ENCODE measurements at places on chromosomes 3 and 15.

- peak; percentile 9 for DNase-seq
These were observed 13.4 kb downstream of the DHX36 start for GRCh38 chr3:154310840-154311239.

DNA sequence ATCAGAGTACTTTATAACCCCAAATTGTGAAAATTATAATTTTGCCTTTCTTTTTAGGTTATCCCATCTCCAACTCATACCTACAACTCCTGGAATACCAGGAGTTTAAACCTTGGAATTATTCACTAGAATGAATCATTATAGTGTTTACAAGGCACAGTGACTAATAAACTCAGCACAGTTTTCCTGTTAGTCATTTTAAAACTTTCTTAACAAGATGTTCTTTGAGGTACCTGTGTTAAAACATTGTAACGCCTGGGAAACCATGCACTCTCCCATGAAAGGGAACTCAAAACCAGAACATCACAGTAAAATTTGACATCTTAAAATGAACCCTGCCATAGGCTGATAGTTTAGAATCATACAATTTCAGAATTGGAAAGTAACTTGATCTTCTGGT is 132.4 kb upstream of the OSTN start:
- no peak for DNase-seq

DNA sequence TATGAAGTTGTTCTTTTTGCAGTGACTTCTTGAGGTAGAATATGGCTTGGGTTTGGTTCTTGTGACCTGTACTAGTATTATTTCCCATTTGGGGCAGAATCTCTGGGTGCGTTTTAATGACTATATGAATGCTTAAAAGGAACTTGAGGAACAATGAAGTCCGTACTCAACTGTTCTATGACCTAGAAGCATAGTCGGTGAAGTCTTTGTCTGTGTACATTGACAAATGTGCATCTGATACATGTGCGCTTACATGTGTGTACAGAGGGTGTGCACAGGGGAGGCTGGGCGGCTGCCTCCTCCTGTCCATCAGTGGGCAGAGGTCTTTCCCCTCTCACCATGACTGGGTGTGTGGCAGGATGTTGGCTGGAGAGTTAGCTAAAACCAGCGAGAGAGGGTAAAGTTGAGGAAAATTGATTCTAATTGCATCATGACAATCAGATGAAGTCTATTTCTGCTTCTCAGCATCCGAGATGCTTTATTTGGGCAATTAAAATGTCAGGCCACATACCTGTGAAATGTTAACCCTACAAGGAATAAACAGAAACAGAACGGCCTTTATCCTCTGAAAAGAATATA is 1.0 kb upstream of the NR2F2 start:
- peak; percentile 34 for DNase-seq

- no peak for DNase-seq
These were observed 329.5 kb downstream of the MFSD1 start for GRCh38 chr3:159131376-159131775.

- DNase-seq, result no peak
These were observed 17.9 kb upstream of the CSTA start for GRCh38 chr3:122307094-122307687.

DNA sequence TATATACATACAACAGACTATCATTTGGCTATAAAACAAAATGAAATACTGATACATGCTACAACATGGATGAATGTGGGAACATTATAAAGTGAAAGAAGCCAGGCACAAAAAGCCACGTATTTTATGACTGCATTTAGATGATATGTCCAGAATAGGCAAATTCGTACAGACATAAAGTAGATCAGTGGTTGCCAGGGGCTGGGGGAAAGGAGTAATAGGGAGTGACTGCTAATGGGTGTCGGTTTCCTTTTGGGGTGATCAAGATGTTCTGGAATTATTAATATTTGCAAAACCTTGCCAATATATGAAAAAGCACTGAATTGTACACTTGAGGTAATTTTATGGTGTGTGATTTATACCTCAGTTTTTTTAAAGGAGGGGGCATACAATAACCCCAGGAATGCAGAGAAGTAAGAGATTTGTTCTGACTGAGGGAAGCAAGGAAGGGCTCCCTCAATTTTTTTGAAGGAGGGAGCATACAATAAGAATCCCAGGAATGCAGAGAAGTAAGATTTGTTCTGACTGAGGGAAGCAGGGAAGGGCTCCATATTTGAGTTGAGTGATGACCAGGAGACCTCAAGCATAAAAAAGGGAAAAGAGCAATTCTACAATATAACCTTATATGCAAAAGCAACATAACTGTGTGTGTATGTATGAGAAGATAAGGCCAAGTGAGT is 6.2 kb downstream of the PSMD6 start:
- DNase-seq, result no peak

- DNase-seq, result no peak
These were observed 318.6 kb upstream of the ICE2 start for GRCh38 chr15:60797444-60798040.

- peak; percentile 66 for DNase-seq
These were observed 92.7 kb upstream of the OCA2 start for GRCh38 chr15:28191832-28192231.

DNA sequence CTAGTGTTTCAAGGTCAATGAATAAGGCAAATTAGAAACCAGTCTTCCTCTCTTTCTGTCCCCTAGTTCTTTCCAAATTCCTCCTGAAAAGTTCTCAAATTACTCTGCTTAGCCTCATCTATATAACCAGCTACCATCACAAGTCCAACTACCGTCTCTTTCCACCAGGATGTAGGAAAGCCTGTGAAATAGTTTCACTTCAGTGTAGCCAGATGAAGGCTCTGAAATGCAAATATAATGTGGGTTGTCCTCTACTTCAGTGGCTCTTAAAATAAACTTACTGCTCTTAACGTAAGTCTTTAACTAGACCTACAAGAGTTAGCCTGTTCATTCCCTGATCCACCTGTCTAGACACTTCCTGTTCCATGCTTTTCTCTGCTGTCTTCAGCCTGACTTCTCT is 827.7 kb downstream of the ROBO1 start:
- DNase-seq, result no peak

GRCh38 chr15:87368511-87368910 is 888.0 kb downstream of the NTRK3 start:
- DNase-seq, result no peak

DNA sequence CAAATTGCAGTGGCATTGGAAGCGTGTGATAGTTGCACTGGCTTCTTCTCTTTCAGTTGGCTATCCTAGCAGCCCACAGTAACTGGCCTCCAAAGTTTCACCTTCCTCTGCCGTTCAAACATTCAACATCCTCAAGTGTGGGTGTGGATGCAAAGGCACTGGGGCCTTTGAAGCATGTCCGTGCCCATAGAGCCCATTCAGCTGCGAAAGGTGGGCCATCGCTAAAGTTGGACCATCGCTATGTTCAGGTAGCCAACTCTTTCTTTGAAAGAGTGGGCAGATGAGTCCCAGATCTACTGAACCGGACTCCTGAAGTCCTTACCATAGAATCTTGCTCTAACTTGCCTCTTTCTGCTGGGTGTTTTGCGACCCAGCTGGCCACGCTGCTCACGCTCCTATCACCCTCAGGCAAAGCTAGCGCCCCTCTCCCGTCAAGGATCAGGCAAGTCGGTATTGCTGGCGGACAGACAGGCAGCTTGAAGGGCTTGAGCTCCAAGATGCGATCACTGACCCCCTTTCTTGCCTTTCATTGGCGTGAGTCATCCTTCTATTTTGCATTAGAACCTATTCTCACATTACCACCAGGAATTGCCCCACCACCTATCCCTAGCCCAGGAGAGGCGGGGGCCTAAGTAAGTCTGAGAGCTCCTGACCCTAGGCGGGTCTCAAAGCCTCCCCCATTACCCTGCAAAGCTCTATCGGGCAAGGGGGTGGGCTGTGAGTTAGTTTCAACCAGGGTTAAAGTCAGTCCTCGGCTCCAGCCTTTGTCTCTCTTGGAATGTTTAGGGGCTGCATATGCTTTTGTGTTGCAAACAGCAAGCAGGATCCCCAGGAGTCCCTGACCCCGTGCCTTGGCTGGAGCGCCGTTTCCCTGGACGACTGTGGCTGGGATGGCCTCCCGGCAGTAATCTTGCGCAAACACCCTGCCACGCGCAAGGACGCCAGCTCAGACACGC is 28.7 kb downstream of the ZIC4 start:
- DNase-seq, result no peak

- no peak for DNase-seq
These were observed 448.2 kb upstream of the CCDC54 start for GRCh38 chr3:106929081-106929480.

GRCh38 chr15:96524676-96525417 is 194.3 kb downstream of the NR2F2 start:
- no peak for DNase-seq

- no peak for DNase-seq
These were observed 10.3 kb downstream of the TIMP4 start for GRCh38 chr3:12148183-12148940.

GRCh38 chr15:72825829-72826228 is 42.3 kb upstream of the ADPGK start:
- no peak for DNase-seq

- DNase-seq, result no peak
These were observed 31.4 kb upstream of the POU1F1 start for GRCh38 chr3:87307805-87308204.

- peak; percentile 60 for DNase-seq
These were observed at the start of gene STT3B for GRCh38 chr3:31532587-31533168. Gene STT3B (plus strand): TSS chr3:31532925. CDS start chr3:31532999, 74 bp downstream.

GRCh38 chr3:140206196-140207040 is 271.4 kb downstream of the CLSTN2 start:
- peak; percentile 52 for DNase-seq

- no peak for DNase-seq
These were observed 271.0 kb downstream of the SUCLG2 start for GRCh38 chr3:67383379-67383778.

DNA sequence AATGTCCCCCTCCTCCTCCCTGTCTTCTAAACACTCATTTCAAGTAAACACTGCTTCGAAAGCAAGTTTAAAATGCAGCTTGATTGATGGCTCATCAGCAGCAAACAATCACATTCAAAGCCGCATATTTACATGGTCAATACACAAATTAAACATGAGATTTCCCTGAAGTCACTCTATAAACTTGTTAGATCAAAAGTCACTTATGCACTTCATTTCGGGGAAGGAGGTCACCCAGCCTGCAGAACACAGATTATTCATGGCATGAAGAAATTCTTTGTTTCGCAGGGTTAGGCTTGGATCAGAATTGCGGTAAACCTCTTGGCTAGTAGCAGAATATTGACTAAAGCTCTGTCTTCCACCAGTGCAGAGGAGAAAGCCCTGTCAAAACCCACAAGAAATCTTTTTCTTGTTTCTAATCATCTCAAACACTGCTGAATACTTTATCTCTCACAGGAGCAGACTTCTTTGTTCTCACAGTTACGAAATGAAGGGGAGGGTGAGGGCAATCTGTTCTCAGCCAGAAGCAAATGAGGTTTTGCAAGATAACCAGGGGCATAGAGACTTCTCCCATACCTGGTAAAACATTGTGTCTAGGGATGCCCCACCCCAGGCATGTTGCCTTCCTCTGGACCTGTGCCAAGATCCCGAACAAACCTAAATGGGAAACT is 133.3 kb upstream of the CHL1 start:
- no peak for DNase-seq

- no peak for DNase-seq
These were observed 96.1 kb downstream of the RPL22L1 start for GRCh38 chr3:170773682-170774425.

DNA sequence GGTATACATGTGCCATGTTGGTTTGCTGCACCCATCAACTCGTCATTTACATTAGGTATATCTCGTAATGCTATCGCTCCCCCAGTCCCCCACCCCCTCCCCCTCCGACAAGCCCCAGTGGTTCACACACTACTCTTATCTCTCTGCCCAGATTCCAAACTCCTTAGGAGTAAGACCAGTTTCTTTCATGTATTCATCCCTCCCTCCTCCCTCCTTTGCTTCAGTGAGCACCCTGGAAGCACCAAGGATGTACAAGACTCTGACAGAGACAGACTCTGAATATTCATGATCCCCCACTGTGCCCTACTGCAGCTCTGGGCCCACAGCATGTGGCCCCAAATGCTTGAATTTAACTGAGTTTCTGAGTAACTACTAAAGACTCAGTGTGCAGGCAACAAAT is 113.8 kb upstream of the RAD18 start:
- no peak for DNase-seq

DNA sequence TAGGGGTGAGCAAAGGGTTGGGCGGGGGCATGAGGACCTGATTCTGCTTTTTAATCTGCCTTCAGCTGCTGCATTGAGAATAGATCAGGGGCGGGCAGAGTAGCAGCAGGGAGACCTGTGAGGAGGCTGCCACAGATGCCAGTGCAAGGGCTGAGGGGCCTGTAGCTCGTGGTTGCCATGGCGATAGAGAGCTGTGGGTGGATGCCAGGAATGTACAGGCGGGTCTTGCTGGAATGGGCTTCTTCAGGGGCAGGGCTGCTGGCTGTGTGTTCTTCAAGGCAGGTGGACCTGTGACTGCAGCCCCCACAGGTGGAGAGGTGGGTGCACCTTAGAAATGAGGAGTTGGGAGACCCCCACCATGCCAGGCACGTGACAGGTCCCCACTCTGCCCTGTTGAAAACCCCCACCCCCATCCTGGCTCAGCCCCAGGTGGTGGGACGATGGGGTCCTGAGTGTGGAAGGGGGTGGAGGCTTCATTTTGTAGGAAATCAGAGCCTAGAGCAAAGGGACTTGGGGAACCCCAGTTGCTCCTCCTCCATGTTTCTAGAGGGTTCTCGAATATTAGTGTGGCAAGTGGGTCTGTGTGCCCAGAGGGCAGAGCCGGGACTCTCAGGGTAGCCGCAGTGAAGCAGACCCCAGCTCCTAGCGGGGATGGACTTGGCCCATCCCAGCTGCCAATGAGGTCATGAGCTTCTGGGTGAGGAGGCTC is 38.3 kb downstream of the SLC6A6 start:
- no peak for DNase-seq

DNA sequence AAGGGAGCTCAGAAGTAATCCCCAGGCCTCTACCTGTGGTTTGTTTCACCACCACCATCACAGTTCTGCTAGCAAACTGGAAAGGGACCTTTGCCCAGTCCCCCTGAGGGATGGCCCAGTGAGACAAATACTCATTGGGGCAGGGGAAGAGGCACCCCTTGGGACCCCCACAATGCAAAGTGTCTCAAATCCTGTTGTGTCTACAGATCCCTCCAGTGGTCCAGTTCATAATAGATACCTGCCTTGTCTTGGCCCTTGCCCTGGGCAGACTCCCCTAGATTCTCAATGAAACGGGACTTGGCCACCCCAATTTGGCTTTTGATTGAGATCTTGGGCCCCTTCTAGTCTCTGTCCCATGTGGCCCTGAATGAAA is 43.8 kb upstream of the RAB6B start:
- DNase-seq, result no peak

GRCh38 chr15:62653122-62653521 is 389.4 kb upstream of the TPM1 start:
- no peak for DNase-seq

Measured in brain microvascular endothelial cell (primary cell).